ENCODE measurements at places on chromosomes 16 and 17. TPM values are rescaled to one million over a fixed set of nuclear protein-coding genes. Genes with fewer than 3 reads are reported as not detected.

Gene NKD1
- total RNA-seq = 30.2 TPM

Gene NTN3
- 0.28 TPM for total RNA-seq

GRCh38 chr17:31902693-31903092, 1.2 kb upstream of the UTP6 start:
- no peak overlapping the region for H3K27ac ChIP-seq
- no peaks in the 10 kb centered on the region for H3K27me3 ChIP-seq
- H3K4me1 ChIP-seq = peaks cover 14% of the 10 kb centered on the region
- no peak for DNase-seq

DNA sequence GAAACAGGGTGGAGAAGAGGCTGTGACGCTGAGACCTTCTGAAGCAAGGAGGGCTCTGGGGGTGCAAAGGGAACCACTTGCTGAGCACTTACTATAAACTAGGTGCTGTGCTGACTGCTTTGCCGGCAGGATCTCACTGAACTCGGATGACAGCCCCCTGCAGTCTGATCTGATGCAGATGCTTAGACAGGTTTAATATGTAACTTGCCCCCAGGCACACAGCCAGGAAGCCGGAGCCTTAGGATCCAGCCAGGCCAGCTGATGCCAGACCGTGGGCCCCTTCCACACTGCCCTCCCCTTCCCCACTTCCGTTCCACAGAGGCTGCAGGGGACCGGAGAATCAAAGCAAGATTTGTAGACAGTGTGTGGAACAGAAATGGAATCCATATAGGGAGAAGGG, 23.1 kb downstream of the SPACA3 start:
- H3K36me3 ChIP-seq = no peaks in the 10 kb centered on the region
- H3K4me1 ChIP-seq = no peaks in the 10 kb centered on the region
- no peaks in the 10 kb centered on the region for H3K27me3 ChIP-seq
- no peak for DNase-seq
- no peak overlapping the region for H3K4me3 ChIP-seq
- H3K27ac ChIP-seq = no peak overlapping the region

Gene AIPL1
- total RNA-seq = not detected

DNA sequence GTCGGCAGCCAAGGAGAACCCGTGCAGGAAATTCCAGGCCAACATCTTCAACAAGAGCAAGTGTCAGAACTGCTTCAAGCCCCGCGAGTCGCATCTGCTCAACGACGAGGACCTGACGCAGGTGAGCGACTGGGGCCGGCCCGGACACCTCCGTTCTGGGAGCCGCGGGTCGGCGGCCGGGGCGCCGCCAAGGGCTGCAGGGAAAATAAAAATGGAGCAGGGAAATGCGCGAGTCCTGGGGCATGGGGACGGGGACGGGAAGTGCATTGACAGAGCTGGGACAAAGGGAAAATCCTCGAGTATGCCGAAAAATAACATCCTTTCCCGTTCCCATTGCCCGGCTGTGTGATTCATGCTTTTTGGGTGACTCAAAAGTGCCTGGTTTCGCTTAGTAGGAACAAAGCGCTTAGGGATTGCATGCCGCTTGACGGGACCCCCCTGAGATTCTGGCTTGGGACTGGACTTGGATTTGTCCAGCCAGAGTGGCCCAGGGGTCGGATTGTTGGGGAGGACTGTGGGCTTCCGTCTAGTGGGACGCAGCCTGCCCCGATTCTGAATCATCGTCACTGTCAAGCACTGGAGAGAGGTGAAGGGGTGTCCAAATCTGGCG, 699 bp downstream of the MPRIP start:
- H3K4me1 ChIP-seq = peaks cover 39% of the 10 kb centered on the region
- DNase-seq = no peak
- no peaks in the 10 kb centered on the region for H3K27me3 ChIP-seq
- H3K27ac ChIP-seq = peak overlapping the region; percentile 88

Gene PIGL
- 52.1 TPM for total RNA-seq

Gene CES3
- 1.1 TPM for total RNA-seq

DNA sequence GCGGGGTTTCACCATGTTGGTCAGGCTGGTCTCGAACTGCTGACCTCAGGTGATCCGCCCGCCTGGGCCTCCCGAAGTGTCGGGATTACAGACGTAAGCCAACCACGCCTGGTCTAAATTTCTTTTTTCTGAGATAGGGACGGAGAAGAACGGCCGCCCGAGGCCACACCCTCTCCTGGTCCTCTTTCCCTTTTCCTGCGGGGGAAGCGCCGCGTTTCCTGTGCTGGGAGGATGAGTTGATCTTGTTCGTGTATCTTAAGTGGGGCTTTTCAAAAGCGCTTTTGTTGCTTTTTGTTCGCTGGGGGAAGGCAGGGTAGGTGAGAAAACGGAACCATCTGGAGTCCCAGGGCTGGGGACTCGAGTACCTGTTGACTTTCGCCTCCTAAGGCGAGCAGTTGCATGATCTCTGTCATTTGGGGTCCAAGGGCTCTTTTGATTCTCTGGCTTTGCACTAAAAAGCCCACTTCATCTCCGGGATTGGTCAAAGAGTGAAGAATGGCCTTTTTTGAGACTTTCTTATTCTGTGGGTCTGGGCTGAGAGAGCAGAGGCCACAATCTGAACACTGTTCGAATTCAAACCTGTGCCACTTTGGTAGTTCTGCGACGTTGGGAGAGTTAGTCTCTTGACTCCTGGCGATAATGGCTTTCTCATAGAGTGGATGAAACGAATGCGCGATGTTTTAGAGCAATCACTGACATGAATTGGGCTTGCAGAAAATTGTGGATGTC, 1.3 kb downstream of the FUS start:
- H3K4me1 ChIP-seq = peaks cover 25% of the 10 kb centered on the region
- H3K27ac ChIP-seq = peak overlapping the region; percentile 97

Data from thoracic aorta (tissue), 2 donors.